ENCODE measurements at places on chromosomes 11 and 22. TPM values are rescaled to one million over a fixed set of nuclear protein-coding genes. Genes with fewer than 3 reads are reported as not detected.
A peak's percentile ranks its signal among the peaks of the same experiment; 100 is the strongest.

- DNase-seq = no peak
These were observed 44.7 kb upstream of the CXCR5 start for GRCh38 chr11:118838905-118839553.

GRCh38 chr11:59208956-59209355 is 3.8 kb downstream of the MPEG1 start:
- DNase-seq = no peak

DNA sequence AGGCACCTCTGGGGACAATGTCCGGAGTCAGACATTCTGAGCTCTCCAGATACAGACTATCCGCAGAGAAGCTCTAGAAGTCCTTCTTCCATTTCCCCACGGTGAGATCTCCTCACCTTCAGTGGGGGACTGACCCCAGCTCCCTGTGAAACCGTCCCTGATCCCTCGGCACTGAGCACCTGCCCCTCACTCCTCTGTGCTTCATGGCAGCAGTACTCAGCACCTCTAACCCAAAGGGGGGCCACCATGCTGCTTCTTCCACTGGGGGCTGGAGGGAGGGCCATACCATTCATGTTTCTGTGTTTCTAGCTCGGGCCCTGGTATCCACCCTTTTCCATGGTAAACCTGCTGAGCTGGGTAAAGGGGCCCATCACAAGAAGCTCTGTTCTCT is 321.7 kb downstream of the BRD1 start:
- no peak for DNase-seq

DNA sequence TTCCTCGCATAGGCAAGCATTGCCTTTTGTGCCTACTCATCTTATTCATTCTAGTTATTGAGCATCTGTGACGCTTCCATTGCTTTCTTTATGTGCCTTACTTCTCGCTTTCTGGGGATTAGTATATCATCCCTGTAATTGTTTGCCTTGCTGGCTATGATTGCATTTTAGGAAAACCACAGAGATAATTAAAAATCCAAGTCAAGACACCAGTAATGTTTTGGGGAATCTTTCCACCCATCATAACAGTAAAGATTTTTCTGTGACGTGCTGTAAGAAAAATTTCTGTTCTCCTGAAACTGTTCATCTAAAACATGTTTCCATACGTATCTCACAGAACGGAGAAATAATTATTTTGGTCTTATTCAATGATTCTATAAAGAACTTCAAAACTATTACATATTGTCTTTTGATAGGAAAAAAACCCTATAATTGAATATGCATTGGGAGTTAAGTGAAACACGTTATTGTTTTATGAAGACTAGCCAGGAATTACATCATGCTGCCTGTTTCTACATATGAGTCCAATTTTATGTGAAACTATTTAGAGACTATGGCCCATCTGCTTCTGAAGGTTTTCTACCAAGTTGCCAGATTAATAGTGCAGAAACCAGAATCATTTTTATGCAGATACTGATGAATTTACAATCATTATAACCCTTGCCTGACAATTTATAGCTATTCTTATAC is 133.7 kb upstream of the FIBIN start:
- DNase-seq = no peak

DNA sequence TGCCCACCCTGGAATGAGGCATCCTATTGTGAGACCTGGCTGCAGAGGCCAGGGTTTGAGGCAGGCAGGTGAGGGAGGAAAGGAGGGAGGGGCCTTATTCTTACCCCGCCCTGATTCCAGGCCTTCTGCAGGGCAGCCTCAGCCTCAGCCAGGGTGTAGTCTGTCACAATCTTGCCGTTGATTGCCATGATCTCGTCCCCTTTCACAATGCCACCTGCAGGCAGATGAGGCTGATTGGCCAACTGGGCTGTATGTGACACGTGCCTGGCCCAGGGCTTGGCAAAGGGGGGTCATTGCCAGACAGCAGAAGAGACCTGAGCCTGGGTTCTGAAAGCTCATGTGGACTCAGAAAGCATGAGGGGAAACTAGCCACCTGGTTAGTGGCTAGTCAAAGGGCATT is 21.4 kb upstream of the ABCC8 start:
- peak; percentile 8 for DNase-seq

GRCh38 chr11:27347359-27348339 is 15.4 kb downstream of the CCDC34 start:
- no peak for DNase-seq

DNA sequence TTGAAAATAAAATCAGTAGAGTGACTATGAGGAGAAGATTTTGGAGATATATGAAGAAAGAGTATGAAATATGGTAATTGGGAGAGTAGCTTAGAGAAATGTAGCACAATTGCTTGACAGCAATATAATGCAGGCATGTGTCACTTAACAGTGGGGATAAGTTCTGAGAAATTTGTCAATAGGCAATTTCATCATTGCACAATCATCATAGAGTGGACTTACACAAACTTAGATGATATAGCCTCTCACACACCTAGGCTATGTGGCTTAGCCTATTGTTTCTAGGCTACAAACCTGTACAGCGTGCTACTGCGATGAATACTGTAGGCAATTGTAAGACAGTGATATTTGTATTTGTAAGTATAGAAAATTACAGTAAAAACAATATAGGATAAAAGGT is 573.6 kb downstream of the JRKL start:
- no peak for DNase-seq

- DNase-seq = peak; percentile 71
These were observed 2.3 kb downstream of the ACY3 start for GRCh38 chr11:67648140-67648795.

DNA sequence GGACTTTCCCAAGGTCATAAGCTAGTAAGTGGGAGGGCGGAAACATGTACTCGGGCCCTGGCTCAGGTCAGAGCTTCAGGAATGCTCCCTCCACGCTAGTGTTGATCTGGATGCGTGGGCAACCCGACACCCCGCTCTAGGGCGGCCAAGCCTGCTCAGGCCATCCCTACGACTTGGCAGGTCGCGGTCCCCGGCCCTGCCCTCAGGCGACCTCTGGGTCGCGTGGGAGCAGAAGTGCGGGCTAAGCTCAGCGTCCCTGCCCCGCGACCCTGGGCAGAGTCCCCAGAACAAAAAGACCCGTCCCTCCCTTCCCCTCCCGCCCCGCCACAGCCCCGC is 781 bp upstream of the TEF start:
- no peak for DNase-seq

- DNase-seq = no peak
These were observed 51.2 kb downstream of the TPBGL start for GRCh38 chr11:75291741-75292140.

- no peak for DNase-seq
These were observed 77.2 kb downstream of the MYEOV start for GRCh38 chr11:69370984-69371709.

DNA sequence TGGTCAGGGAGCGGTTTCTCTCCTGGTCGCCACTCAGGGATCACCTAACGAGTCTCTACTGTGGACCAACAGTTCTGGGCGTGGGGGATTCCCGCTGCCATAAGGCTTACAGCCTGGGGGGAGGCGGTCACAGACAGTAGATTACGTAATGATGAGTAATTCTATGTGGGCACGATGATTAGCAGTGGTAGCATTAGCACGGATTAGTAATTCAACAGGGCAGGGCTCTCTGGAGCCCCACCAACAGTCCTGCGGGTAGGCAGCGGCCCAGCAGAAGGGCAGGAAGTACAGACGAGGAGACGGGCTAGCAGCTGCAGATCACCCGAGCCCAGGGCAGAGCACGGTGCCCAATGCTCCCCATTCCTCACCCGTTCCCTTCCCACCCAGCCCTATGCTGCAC is 3.6 kb downstream of the SHISAL1 start:
- no peak for DNase-seq

DNA sequence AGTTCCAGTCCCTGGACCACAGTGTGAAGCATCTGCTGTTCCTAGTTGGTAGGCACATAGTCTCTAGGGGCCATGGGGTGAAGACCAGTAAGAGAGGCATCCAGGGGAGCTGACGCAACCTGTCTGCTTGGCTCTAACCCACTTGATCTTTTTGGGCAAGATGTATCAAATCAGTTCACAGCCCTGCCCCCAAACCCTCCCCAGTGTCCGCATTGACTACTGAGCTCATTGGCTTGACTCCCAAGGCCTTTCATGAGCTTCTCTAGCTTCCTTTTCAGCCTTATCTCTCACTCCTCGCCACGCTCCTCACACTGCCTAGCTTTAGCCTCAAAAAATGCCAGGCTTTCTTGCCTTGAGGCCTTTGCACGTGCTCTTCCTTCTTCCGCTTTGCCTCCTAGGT is 29.7 kb upstream of the ABCC8 start:
- no peak for DNase-seq

- DNase-seq = no peak
These were observed 334.5 kb downstream of the CTTN start for GRCh38 chr11:70732881-70733196.

FAM118B gene
- 9.5 TPM for polyA plus RNA-seq

SYT7 gene
- 1.3 TPM for polyA plus RNA-seq

PDGFB gene
- 4.3 TPM for polyA plus RNA-seq
